ENCODE measurements at places on chromosomes 13 and 19.

DNA sequence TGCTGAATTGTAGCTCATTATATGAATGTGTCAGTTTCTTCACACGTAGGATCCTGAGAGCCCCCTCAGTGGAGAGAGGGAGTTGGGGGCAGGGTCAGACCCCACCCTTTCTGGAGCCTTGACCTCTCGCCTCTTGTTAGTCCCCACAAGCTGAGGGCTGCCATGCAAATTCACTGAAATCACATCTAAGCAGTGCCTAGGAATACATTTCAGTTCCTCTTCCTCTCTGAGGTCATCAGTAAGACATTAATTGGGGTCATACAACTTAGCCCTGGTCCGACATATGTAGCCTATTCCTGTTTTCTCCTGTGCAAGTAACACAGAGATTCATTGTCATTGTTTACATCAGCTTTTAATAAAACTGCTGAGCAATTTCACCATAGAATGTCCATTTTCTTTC is 30.0 kb downstream of the MYO9B start:
- DNase-seq, result no peak

DNA sequence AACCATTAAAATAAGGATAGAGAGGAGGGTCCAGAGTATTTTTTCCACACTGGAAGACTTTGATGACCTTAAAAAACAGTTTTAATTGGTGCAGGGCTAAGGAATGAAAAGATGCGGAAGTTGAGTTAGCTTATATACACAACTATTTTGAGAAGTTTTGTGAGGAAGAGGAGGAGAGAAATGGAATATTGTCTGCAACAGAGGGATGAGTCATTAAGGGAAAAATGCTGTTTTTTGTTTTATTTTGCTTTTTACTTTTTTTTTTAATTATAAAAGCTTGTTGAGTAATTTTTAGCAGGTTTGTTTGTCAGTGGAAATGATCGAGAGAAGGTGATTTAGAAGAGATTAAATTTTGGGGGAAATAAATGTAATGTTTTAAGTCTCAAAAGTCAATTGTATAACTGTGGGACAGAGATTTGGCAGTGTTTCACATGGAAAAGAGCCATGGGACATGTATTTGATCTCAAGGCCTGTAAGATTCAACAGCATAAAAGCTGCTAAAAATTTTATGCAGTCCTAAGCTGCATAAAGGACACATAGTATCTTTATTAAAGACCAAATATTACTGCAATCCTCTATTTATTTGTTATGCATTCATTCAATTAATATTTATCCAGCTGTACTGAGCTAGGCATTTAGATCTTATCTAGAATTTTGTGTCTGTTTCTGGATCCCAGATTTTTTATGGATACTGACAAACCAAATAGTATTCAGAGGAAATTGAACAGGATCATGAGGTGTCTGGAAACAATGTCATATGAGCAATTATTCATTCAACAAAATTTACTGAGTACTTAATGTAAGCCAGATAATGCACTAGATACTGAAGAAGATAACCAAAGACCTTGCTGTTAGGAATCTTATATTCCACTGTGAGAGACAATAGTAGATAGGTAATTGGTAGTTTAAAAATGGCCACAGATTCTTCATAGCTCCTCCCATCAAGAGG is 72.7 kb downstream of the DNAJC15 start:
- DNase-seq, result no peak

DNA sequence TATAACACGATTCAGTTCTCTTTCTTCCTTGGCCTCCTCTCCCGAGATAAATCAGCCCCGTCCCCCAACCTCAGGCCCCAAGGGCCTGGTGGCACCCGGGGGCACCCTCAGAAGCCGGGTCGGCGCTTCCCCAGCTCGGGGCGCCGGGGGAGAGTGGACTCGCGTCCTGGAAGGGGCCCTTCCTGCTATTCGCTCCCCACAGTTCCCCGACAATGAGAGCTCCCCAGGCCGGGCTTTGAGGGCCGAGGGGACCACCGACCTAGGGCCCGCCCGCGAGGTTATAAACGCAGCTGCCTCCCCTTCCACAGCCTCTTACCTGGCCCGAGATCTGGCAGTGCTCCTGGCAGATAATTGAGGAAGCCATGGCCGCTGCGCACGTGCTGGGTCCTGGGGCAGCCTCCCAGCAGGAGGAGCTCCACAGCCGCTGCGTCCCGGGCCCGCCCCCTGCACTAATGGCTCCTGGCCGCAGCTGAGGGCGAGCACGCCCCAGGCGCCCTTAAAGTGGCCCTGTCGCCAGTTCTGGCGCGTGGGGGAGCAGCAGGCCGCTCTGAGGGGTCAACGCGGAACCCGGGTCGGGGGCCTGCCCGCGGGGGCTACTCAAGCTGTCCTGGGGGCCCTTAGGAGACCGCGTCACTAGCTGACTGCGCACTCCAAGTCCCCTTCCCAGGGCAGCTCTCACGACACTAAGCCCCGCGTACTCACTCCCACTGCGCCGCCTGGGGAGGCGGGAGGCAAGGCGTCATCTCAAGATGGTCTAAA is at the start of gene SOHLH2:
TSS of gene SOHLH2 (minus strand) at position 394 of the 759 bp plus-strand sequence. CDS start at position 364, 30 bp downstream.
- no peak for DNase-seq

GRCh38 chr13:112854321-112854720 is 114.7 kb upstream of the MCF2L start:
- DNase-seq, result no peak

DNA sequence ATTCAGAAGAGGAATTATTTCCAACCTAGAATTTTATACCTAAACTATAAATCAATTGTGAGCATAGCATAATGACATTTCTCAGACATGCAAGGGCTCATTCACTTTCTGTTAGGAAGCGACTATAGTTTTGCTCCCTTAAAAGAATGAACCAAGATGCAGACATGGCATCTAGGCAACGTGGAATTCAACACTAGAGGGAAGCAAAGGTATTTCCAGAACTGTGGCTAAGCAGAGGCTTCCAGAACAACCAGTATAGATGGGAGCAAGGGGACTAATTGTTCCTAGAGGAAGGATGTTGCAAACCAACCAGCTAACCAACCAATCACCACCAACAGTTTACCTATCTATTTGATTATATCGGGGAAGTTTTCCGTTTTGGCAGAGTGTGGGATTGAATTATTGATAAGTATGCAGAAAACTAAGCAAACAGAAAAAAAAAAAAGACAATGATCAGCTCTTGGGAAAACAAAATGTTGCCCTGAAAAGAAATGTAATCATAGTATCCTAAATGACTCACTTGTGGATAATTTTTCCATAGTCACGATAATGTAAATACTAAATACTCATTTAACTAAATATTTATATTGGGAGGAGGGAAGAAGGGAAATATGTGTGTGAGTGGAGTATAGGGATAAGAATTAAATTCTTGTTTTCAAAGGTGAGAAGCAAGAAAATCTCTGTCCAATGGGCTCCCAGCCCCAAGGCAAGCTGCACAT is 21.1 kb downstream of the ARL11 start:
- no peak for DNase-seq

DNA sequence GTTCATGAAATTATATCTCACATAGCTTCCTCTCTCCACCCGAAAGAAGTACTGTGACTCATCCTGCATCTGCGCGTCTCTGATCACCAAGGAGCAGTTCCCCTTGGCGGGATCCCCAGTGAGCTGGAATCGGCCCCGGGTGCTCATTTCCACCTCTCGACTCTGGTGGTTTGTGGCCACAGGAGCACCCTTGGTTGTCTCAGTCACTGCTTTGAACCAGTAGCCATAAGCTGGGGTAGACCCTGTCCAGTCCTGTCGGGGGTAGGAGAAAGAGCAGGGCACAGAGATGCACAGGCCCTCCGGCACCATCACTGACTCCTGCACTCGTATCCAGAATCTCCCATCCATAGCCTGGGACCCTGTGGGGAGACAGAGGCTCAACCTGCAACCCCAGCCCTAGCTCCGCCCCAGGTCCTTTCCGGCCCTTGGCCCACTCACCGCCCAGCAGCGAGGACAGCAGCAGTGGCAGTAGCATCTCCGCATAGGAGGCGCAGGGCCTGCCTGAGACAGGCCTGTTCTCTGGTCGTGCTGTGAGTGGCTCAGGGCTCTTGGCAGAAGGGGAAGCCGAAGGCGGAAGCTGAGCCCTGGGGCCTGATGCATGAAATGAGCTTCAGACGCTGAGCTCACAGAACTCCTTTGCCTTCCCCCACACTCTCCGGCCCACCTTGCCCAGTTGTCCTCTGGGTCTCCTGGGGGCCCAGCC is at the start of gene SIGLEC10:
TSS of gene SIGLEC10 (minus strand) at position 536 of the 703 bp plus-strand sequence. CDS start at position 475, 61 bp downstream.
- no peak for DNase-seq

- no peak for DNase-seq
Observed at GRCh38 chr19:5215431-5215830, 125.2 kb downstream of the PTPRS start.

DNA sequence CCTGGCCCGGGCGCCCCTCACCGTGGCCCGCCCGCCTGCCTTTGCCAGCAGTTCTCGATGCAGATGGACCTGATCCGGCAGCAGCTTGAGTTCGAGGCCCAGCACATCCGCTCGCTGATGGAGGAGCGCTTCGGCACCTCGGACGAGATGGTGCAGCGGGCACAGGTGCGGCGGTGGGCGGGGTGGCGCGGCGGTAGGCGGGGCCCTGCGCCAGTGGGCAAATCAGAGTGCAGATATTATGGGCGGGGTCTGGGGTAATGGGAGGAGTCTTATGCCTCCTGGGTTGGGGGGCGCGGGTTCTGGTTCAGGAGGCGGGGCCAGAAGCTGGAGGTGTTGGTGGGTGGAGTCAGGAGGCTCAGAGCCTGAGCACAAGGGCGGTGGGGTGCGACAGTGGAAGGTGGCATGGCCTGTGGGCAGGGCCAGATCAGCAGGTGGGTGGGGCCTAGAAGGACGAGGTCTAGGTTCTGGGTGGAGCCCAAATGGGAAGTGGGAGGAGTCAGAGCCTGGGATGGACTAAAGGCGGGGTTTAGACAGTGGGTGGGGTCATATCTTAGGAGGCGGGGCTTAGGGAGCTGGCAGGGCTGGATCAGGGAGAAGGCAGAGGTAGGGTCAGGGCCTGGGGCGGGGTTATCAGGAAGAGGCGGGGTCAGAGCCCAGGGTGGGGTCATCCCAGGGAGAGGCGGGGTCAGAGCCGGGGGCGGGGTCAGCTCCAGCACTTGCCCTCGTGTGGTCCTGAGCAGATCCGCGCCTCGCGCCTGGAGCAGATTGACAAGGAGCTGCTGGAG is 5.6 kb downstream of the APC2 start:
- DNase-seq, result peak; percentile 30

DNA sequence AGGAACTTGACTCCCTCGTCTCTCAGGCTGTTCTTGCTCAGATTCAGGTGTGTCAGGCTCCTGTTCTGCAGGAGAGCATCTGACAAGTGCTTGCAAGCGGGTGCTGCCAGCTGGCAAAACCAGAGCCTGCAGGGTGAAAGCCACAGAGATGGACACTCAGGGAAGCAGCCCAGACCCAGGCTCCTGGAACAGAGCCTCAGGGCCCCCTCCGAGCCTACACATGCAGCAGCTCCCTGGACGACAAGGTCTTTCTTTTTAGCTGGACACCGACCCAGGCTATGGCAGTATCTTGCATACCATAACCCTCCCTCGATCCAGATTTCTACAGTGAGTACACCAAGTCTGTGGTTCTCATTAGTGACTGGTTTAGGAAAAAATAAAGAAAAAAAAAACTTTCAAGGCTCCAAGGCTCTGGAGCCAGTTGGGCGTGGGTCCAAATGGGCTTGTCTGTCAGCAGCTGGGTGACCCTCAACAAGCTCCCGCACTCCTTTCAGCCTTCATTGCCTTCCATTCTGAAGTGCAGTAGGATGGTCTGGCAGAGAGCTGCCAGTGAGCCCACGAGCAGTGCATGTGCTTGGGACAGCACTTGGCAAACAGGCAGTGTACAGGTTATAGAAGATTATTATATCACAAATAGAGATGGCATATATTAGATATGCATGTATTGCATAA is 29.9 kb downstream of the NLRP13 start:
- DNase-seq, result no peak

All from kidney capillary endothelial cell (primary cell).